ENCODE measurements at places on chromosomes 3 and 15.

DNA sequence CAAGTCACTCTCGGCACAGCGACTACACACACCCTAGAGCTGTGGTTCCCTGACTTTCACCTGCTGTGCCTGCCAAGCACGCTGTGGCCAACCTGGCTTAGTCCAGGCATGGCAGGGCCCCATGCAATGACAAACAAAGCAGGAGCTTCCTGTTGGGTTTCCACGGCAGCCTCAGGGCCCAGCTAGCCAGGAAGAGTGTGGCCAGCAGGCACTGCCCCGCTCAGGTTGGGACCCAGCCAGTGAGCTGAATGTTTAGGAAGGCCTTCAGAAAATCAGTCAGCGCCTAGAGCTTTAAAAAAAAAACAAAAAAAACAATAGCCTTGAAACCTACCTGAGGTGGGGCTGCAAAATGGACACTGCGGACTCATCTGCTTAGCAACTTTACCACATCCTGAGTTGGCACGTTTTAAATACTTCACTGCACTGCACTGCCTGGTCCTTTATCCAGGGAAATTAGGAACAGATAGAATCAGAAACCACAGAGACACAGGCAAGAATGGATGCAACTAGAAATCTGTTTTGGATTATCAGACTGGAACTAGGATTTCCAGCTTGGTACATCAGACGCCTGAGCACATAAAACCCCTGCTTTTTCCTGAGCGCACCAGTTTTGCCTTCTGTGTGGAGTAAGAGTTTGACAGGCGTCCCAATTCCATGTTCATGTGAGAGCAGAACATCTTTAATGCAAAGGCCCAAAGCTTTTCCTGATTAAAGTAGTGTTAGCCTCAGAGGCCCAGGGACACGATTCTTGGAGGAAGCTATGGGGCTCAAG is 36.2 kb upstream of the LDHAL6B start:
- DNase-seq, result peak; percentile 86

DNA sequence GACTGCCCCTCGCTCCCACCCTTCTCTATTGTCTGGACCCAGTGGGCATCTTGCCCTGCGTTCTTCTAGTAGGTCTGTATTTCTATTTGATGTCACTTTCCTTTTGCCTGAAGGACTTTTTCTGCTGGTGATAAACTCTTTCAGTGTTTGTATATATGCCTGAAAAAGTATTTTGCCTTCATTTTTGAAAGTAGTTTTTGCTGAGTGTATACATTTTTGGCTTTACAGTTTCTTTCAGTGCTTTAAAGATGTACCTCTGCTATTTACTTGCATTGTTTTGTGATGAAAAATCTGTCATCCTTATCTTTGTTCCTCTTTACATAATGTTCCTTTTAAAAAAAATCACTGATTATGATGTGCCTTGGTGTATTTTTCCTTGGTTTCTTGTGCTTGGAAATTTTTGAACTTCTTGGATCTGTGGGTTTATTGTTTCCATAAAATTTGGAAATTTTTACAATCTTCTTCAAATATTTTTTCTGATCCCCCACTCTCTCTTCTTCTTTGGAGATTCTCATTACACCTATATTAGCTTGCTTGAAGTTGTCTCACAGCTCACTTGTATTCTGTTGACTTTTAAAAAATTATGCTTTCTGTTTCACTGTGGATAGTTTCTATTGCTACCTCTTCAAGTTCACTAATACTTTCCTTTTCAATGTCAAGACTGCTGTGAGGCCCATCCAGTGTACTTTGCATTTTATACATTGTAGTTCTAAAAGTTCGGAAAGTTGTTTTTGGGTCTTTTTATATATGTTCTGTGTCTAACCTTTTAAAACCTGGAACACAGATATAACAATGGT is 67.8 kb downstream of the RGMA start:
- no peak for DNase-seq

GRCh38 chr3:79809106-79809505 is 41.3 kb upstream of the ROBO1 start:
- no peak for DNase-seq

DNA sequence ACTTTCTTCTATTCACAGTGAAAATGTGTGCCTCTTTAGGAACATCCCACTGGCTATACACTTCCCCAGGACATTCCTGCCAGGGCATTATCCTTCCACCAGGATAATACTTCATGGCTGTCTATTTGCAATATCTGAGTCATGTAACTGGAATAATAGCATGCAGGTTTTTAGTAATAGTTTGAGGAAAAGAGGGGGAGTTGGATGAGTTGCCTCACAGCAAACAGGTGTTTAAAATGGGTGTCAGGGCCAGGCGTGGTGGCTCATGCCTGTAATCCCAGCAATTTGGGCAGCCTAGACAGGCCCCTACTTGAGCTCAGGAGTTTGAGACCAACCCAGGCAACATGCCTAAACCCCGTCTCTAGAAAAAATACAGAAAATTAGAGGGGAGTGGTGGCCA is 585.9 kb downstream of the DIPK2A start:
- no peak for DNase-seq

DNA sequence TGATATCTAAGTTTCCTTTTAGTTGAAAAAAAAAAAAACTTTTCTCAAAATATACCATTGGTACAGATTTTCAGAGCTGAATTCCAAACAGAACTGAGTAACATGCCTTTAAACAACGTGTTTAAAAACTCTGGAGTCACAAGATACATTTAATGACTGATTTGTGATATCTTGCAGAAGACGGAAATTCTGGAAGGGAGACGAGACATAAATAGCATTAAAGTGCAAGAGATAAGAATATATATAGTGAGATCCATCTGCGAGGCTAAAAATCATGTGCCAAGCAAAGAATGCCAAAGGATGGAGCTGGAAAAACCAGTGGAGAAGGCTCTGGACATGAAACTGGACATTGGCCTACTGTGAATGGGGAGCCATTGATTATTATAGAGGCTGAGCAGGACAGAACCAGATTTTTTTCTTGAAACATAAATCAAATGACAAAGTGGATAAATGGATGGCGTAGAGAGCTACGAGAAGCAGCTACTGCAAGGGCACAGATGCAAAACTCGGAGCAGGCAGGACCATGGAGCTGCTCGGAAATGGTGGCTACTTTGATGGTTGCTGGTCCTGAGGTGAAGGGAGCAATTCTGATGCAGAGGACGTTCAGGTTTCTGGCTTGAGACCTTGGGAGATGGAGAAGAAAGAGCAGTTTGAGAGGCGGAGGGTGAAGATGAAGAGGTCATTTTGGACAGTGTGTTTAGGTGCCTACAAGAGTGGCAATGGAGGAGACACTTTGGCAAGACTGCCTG is 88.8 kb downstream of the CPN2 start:
- DNase-seq, result no peak

- no peak for DNase-seq
Measured at GRCh38 chr3:166123088-166123487, 285.9 kb upstream of the BCHE start.

- peak; percentile 39 for DNase-seq
Measured at GRCh38 chr15:83561661-83562060, 92.3 kb upstream of the ADAMTSL3 start.

GRCh38 chr3:132659000-132659364 is 627 bp downstream of the ACAD11 start:
- DNase-seq, result peak; percentile 62

DNA sequence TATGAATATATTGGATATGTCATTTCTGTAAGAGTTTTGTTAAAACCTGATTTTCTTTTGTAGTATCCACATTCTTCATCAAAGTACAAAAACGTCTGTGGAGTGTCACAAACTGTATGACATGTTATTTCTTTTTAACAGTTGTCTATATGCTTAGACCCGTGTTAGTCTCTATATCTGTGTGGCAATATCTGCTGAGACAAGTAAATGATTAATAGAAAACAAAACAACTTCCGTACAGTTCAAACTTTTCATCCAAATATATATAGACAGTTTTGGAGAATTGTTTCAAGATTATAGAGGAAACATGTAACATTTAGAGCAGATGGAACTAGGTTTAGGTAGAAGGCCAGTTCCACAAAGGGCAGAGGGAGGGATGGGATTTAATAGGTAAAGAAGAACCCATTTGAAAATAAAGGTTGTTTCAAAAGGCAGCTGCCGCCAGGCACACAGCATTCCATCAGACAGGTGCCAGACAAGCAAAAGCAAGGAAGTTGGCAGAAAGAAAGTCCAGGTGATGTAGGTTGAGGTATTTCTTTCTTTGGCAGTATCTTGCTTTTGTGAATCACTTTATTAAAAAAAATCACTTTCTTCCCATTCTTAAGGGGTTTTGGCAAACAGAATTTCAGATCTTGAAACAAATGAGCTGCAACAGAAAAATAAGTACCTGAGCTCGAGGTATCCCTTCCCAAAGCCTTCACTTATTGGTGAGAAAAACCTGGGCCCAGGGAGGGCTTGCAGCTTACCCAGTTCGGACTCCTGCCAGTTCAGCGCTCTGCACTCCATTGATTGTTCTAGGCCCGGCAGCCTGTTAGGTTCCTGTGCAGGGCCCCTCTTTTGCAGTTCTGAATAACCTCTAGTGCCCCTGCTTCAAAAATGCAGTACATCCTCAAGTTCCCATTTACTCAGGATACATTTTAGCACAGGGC is 49.0 kb downstream of the LRRN1 start:
- DNase-seq, result no peak

GRCh38 chr15:91496754-91497691 is 356.5 kb upstream of the SLCO3A1 start:
- DNase-seq, result no peak

DNA sequence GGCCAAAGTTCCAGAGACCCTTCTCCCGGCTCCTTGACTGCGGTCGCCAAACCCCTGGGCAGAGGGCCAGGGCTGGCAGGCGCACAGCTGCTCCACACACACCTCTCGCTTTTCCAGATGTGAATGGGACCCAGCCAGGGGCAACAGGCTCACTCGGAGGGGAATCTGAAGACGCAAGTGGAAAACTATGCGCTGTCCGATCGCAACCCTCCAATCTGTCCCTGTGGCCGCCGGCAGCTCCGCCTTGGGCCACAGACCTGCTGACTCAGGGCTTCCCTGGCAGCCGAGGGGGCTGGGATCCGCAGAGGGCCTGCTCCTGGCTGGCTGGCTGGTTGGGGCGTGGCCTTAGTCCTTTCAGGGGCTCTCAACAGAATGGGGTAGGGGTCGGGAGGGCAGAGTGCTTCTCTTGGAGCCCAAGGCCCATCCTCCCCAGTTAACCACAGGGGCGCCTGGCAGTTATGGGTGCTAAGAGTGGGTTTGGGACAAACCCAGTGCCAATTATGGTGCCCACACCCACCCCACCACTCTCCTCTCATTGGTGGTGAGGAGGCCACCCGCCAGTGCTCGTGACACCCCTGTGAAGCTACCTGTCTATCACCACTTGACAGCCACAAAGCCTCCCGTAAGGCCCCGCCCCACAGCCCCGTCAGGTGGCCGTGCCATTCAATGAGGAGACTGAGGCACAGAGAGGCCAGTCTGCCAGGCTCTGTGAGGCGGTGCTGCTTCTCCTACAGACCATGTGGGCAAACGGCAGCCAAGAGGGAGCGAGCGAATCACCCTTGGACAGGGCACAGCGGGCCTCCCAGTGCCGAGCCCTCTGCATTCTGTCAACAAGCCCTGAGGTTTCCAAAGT is 53.8 kb downstream of the IQSEC1 start:
- no peak for DNase-seq

DNA sequence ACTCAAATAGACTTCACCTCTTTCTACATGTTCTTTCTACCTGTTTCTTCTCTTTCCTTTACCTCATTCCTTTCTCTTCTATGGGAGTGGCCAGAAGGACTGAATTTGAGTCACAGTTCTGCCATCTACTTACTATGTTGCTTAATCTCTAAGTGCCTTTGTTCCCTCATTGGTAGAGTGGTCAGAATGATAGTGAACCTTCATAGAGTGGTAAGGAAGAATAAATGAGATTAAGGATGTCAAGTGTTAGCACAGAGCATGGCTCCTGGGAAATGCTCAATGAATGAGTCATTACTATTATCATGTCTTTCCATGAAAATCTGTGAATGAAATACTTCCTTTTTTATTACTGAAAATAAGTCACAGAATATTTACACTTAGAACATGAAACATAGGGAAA is 17.5 kb downstream of the TMEM207 start:
- DNase-seq, result no peak

DNA sequence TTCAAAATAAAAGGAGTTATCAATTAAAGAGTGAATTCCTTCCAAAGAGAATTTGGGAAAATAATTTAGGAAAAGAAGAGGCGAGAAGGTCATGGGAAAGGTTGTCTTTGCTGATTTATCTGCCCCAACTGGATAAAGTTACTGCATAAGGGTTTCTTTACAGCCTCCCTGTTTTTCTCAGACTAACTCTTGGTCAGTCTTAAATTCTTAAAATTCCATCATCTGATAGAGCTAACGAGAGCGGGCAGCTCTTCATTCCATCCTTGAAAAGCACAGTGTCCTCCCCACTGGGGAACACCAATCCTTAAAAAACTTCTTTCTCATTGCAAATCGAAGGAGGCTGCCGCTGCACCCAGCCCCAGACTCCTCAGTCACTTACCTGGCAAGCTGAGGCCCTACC is 107.2 kb downstream of the PGPEP1L start:
- DNase-seq, result no peak

- no peak for DNase-seq
Measured at GRCh38 chr3:23320586-23321570, 117.8 kb downstream of the UBE2E2 start.

- no peak for DNase-seq
Measured at GRCh38 chr15:56467616-56468015, 2.7 kb upstream of the MNS1 start.

- no peak for DNase-seq
Measured at GRCh38 chr3:113714702-113715101, 18.3 kb upstream of the USF3 start.

DNA sequence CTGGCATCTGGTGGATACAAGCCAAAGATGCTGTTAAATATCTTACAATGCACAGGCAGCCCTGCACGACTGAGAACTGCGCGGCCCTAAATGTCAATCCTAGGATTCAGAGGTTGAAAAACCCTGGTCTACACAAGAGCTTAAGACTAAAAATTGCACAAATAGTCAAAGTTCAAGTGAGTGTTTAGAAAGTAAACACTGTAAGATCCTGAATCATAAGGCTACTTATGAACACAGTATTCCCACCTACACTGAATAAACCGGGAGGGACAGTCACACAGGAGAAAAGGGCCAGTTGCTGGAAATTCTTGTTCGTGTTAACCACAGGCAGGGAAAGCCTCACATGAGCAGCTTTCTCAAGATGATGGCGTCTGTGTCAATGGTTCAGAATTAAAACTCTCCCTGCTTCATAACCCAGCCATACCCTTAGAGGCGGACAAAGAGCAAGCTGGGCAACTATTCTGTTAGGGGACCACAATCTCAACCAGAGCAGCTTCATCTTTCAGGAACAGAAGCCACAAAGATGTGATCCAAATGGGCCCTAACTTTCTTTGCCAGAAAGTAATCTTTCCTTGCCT is 37.7 kb downstream of the LRIG1 start:
- no peak for DNase-seq

DNA sequence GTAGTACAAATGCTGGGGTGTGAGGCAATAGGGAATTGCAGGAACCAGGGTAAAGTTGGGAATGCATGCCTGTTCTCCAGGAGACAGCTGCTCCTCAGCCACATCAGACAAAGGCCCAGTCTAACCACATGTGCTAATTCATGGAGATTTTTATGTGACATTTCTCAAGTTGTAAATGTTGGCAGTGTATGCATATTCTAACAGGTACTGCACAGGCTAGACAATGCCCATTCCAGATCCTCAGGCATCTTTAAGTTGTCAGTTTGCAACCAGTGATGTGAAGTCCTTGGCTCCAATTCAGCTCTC is 84.9 kb downstream of the EEFSEC start:
- DNase-seq, result no peak
